CD4-positive, alpha-beta T cell treated with Interleukin-6 at 100 ng/mL for 8 hours (primary cell): ENCODE measurements at places on chromosomes 5 and 9.

GRCh38 chr5:150295741-150296486 lies 6.3 kb upstream of the CAMK2A start:
- DNase-seq = no peak

DNA sequence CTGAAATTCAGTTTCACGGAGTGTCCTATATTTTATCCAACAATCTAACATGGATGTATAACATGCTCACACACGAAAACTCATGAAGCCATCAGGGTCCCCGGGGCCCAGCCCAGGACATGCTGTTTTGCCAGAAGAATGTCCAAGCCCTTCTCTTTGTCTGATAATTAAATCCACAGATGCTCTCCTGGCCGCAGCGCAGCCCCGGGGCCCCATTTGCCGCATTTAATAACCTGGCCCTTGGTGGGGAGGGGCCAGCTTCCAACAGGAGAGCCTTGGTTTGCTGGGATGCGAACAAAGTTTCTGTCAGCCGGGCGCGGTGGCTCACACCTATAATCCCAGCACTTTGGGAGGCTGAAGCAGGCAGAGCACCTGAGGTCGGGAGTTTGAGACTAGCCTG lies 30.0 kb downstream of the PLPP7 start:
- DNase-seq = no peak

DNA sequence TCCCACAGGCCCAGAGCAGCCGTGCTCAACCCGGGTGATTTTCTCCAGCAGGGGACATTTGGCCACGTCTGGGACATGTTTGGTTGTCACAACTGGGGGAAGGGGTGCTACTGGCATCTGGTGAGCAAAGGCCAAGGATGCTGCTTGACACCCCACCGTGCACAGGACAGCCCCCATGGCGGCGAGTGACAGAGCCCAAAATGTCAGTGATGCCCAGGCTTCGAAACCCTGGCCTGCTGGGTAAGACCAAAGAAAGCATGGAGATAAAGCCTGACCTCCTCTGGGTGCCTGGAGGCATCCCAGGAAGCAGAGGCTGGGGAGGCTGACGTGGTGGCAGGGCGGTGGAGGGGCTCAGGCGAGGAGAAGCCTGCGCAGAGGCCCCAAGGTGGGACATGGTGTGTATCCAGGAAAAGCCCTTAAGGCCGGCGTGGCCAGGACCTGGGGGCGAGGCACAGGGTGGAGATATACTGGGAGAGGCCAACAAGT lies 66.4 kb downstream of the ZNF354C start:
- DNase-seq = no peak

- DNase-seq = peak; percentile 23
These were observed 231.6 kb downstream of the SLF1 start for GRCh38 chr5:94849821-94850736.

- DNase-seq = no peak
These were observed 63.1 kb downstream of the PPARGC1B start for GRCh38 chr5:149793256-149793550.

- no peak for DNase-seq
These were observed at the start of gene GPR21 for GRCh38 chr9:123033352-123033751. GPR21 (plus strand) TSS chr9:123033667; CDS start chr9:123034567, 900 bp downstream.

GRCh38 chr9:91160599-91161464 lies 200.9 kb downstream of the AUH start:
- no peak for DNase-seq

- DNase-seq = no peak
These were observed 51.2 kb downstream of the SGCD start for GRCh38 chr5:156378159-156378558.

DNA sequence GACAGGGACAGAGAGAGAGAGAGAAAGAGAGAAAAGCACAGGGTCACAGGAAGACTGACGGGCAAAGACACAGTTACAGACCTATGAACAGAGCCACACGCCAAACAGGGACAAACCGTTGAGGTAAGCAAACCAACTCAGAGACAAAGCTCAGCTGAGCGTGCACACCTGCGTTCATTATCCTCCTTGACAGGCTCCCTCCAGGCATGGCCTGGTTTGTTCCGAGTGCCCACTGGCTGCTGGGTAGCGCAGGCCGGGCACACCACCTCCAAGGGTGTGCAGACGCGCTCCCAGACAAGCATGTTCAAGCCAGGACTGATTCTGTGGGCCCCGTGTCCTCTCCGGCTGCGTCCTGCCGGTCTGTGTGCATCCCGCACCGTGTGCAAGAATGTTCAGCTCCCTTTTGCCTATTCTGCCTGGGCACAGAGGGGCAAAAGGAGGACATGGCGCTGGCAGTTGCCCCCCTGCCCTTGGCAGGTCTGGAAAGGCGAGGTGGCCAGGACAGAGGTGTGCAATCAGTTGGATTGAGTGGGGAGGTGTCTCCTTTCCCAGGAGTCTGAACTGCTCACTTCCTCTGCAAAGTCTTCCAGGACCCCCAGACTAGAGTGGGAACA lies 467 bp upstream of the SMIM32 start:
- DNase-seq = no peak

DNA sequence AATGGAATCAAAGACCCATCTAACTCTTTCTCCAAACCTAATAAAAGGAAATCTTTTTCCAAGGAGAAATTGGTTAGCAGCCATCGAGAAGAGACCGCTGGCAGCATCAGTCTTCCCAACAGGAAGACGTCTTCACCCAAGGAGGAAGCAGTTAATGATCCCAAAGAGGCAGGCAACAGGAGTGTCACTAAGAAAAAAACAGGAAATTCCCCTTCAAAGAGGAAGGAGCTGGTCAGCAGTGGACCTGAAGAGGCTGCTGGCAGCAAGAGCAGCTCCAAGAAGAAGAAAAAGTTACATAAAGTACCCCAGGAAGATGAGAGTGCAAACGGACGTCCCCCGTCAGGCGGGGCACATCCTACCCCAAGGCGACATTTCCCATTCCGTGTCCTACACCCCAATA lies 143.7 kb downstream of the ELAVL2 start:
- DNase-seq = no peak

DNA sequence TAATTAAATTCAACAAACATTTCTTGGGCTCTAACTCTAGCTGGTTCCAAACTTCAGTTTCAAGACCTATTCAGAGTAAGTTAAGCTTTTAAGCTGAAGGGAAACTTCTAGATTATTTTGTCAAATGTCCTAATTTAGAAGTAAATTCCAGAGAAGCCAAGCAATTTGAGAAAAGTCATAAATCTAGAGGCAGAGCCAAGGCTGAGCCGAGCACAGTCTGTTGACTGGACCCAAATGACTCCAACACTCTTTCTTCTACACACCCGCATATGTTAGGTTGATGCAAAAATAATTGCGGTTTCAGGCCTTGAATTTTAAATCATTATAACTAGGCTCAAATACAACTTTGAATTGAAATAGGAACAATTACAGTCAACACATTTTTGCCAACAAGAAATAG lies 319.7 kb downstream of the NFIB start:
- DNase-seq = no peak

GRCh38 chr5:138463419-138464007 lies 1.8 kb upstream of the EGR1 start:
- DNase-seq = no peak

- DNase-seq = no peak
These were observed 62.9 kb downstream of the FBXO38 start for GRCh38 chr5:148446611-148447010.

DNA sequence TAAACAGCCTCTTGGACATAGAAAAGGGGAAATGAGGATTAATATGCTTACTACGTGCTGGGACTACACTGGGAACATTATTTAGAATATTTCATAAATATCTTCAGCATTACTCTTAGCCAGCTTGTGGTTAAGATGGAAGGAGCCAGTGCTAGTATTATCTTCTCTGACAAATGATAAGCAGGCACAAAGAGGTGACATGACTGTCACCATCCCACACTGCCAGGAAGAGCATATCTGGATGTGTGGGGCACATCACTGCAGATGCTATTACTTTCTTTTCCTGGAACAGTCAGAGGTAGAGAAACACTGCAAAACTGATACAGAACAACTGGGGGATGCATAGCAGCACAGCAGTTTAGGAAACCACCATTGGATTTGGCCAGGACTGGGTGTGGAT lies 281.0 kb upstream of the TNC start:
- DNase-seq = no peak

GRCh38 chr9:7375013-7375511 lies 424.5 kb downstream of the DMAC1 start:
- no peak for DNase-seq

GRCh38 chr9:32351845-32352244 lies 32.6 kb upstream of the ACO1 start:
- DNase-seq = no peak

GRCh38 chr5:116673453-116673852 lies 98.8 kb upstream of the SEMA6A start:
- DNase-seq = no peak

DNA sequence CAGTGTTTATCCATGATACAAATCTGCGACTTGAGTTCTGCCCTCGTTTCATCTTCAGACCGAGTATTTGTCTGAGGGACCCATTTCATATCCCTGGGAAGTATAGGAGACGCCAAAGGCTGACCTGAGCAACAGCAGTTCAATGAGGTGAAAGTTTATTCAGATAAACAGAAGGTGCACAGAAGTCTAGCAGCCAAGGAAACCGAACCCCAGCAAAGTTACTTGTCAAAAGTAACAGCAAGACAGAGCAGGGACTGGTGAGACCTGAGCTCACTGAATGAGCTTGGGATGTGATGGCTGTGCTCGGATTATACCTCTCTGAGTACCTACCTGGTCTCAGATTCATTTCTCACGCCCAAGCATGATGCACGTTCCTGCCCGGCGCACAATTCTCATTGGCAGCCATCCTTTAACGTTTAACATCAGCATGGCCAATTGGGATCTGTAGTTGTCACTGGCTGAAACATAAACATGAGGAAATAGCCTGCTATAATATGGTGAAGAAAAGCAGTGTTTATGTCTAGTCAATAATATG lies 599 bp downstream of the LYRM7 start:
- DNase-seq = peak; percentile 3

DNA sequence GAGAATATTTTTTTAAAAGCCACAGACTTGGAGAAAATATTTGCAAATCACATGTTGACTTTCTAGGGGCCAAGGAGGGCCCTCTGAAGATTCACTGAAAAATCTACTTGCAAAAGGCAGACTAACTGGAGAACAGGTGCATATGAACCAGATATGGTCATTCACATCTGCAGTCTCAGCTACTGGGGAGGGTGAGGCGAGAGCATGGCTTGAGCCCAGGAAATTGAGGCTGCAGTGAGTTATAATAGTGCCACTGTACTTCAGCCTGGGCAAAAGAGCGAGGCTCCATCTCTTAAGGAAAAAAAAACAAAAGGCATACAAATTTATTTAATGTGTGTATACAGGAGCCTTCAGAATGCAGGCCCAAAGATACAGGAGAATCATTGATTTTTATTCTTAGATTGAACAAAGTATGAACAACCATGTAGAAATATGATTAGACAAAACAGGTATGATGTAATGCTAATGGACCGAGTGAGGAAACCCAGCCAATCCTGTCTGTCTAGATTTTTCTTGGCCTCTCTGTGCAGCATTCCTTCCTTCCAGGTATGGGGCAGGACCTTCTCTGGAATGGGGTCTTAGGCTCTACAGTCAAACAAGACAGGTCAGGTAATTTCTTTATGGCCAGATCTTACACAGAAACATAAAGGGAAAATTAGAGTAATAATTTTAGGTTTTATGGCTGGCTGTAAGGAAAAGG lies 15.3 kb upstream of the SLC27A6 start:
- DNase-seq = no peak

GRCh38 chr5:169871826-169872490 lies 108.3 kb downstream of the INSYN2B start:
- no peak for DNase-seq

DNA sequence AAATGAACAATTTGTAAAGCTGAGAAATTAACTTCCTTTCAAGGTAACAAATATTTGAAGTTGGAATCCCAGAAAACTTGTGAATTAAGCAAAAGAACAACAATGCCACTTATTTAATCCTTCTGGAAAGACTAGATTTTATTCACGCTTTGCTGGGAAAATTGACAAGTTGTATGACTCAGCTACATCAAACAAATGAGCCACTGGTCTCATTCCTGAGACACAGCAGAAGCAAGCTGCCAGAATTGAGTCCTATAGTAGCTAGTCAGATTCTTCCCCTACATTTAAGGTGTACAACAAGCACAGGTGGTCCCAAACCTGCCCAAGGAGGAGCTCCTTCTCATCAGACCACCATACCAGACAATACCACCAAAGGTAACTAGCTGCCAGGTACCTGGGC lies 280.7 kb downstream of the SPOCK1 start:
- DNase-seq = no peak

DNA sequence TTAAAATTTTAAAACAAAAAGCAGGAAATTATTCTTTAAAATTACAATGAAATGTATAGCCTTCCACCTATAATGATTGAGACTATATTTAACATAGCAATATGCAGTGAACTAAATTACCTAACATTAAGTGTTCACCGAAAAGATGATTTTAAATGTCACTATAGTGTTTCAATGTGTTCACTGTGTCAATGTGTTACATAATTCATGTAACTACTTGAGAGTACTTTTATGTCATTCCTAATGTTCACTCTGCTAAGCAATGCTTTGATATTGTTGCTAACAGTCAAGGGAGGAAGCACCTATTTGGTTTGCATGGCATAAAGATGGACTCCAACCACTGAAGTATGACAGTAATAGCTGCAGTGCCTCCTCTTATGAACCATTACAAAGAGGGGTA lies 629.8 kb upstream of the C9orf72 start:
- no peak for DNase-seq

DNA sequence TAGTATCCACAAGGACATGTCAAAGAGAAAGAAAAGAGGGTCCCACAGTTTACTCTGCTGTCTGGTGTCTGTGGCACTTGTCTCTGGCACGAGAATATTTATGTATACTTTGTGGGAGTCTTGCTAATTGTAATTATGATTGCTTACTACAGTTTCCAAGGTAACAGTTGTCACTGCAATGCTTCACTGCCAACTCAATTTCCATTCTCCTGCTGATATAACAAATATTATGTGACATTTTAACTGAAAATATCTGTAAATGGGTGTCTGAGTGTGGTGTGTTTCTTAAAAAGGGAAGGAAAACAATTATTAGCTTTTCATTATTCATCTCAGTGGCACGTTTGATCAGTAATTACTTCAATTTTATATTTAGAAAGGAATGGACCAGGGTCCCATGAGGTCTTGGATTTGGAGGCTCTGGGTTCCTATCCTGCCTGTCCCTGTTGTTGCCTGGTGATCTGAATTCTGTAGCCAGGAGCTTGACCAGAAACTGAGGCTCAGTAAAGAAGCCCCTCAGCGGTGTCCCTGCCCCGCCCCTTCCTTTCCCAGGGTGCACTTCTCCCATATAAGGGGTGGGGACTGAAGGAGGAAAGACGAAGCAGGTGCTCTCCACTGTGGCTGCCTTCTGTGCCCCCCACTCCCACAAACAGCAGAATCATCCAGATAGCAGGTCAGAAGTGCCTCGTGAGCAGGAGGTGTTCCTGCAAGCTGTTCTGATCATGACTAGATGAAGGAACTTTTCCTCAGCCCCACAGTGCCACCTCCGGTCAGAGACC lies 137.3 kb upstream of the KIF2A start:
- DNase-seq = no peak

GRCh38 chr5:130762031-130762430 lies 403.0 kb downstream of the HINT1 start:
- DNase-seq = no peak

- DNase-seq = no peak
These were observed 144.1 kb upstream of the NFIL3 start for GRCh38 chr9:91567642-91568274.

- no peak for DNase-seq
These were observed 105.6 kb downstream of the ARSB start for GRCh38 chr5:78879516-78879915.
